ENCODE measurements at places on chromosomes 11 and 22. TPM values are rescaled to one million over a fixed set of nuclear protein-coding genes. Genes with fewer than 3 reads are reported as not detected.

DNA sequence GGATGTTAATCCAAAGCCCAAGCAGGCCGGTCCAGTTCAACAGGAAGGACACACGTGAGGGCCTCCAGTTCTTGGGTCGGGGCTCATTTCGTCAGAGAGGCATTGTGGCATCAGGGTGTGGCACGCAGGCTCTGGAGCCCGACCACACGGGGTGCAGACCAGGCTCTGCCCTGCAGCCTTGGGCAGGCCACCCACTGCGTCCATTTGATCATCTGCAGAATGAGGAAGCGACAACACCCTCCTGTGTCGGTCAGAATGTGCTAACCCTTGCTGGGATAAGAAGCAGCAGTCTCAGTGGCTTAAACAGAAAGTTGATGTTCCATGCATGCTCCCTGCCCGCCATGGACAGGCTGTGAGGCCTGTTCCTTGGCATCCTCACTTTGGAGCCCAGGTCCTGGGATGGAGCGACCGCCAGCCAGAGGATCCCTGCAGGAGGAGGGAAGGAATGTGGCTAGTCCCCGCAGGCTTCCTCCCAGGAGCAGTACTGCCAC is 10.8 kb downstream of the RIBC2 start:
- H3K4me1 ChIP-seq, result no peaks in the 10 kb centered on the region
- H3K4me3 ChIP-seq, result no peak overlapping the region
- no peak for DNase-seq
- H3K27ac ChIP-seq, result no peak overlapping the region
- no peaks in the 10 kb centered on the region for H3K36me3 ChIP-seq
- no peaks in the 10 kb centered on the region for H3K27me3 ChIP-seq

GRCh38 chr22:38964989-38965388 is 7.6 kb downstream of the APOBEC3A start:
- H3K36me3 ChIP-seq, result no peaks in the 10 kb centered on the region
- peaks cover 16% of the 10 kb centered on the region for H3K4me1 ChIP-seq
- no peak for DNase-seq
- H3K27ac ChIP-seq, result no peak overlapping the region
- H3K27me3 ChIP-seq, result no peaks in the 10 kb centered on the region

- H3K4me1 ChIP-seq, result peaks cover 27% of the 10 kb centered on the region
- H3K27ac ChIP-seq, result no peak overlapping the region
- no peaks in the 10 kb centered on the region for H3K36me3 ChIP-seq
- DNase-seq, result no peak
Measured at GRCh38 chr22:45515676-45516075, 13.0 kb downstream of the FBLN1 start.

DNA sequence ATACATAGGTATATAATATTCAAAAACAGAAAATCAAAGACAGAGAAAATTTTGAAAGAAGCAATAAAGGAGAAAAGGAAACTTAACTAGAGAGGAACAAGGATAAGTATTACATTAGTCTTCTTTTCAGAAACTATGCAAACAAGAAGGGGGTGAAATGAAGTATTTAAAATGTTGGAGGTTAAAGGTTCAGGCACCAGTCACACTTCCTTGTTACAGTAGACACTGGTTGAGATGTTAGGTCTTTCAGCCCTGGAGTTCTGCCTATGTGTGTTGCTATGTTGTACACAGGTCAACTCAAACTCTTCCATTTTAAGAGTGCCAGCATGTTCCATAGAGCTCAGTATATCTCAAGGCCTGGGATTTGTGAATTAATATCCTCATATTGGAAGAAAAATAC is 6.0 kb upstream of the MS4A4A start:
- no peaks in the 10 kb centered on the region for H3K27me3 ChIP-seq
- DNase-seq, result no peak
- H3K27ac ChIP-seq, result no peak overlapping the region
- H3K4me3 ChIP-seq, result no peak overlapping the region
- H3K4me1 ChIP-seq, result no peaks in the 10 kb centered on the region
- no peaks in the 10 kb centered on the region for H3K36me3 ChIP-seq

- no peaks in the 10 kb centered on the region for H3K27me3 ChIP-seq
- H3K4me3 ChIP-seq, result no peak overlapping the region
- DNase-seq, result no peak
- peaks cover 20% of the 10 kb centered on the region for H3K4me1 ChIP-seq
- peak overlapping the region; percentile 58 for H3K27ac ChIP-seq
Measured at GRCh38 chr22:46007003-46007847, 30.3 kb upstream of the WNT7B start.

GRCh38 chr22:26949193-26949592 is 291.8 kb downstream of the MIAT start:
- peak; percentile 43 for DNase-seq
- peaks cover 40% of the 10 kb centered on the region for H3K27me3 ChIP-seq
- no peaks in the 10 kb centered on the region for H3K4me1 ChIP-seq
- no peaks in the 10 kb centered on the region for H3K36me3 ChIP-seq

DNA sequence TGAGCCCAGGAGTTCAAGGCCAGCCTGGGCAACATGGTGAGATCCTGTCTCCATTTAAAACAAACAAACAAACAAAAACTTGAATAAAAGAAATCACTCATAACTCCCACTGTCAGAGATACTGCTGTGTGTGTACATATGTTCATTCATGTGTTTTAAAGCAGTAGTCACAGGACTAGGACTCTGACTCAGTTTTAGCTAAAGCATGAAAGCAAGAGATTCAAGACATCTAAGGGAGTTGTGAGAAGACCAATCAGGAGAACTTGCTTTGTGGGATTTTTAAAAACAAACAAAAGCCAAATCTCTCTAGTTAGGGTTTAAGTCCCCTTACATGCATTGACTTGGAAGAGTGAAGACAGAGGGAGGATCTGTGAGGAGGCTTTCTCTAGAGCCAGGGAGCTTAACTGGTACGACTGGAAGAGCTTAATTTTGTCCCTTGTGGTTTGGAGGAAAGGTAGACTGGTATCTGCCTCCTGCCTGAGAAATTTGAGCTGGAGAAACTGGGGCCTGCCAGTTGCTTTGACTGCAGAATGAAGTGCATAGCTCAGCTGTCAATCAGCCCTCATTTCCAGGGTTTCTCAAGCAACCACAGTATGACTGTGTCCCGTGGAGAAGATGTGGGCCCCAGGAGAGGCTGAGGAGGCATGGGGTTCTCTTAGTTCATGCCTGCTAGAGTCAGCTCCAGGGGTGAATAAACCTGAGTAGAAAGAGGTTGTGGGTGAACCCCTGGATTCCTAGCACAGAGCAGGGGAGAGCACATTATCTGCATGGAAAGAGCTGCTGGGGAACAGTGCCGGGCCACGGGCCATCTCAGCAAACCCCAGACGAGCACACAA is 30.6 kb downstream of the EXPH5 start:
- H3K27ac ChIP-seq, result no peak overlapping the region
- no peaks in the 10 kb centered on the region for H3K36me3 ChIP-seq
- H3K27me3 ChIP-seq, result no peaks in the 10 kb centered on the region
- no peak for DNase-seq
- H3K4me1 ChIP-seq, result no peaks in the 10 kb centered on the region

GRCh38 chr11:125846188-125846587 is 13.1 kb downstream of the PATE4 start:
- no peak overlapping the region for H3K27ac ChIP-seq
- no peaks in the 10 kb centered on the region for H3K27me3 ChIP-seq
- H3K4me1 ChIP-seq, result no peaks in the 10 kb centered on the region
- DNase-seq, result no peak
- H3K4me3 ChIP-seq, result no peak overlapping the region
- H3K36me3 ChIP-seq, result no peaks in the 10 kb centered on the region

DNA sequence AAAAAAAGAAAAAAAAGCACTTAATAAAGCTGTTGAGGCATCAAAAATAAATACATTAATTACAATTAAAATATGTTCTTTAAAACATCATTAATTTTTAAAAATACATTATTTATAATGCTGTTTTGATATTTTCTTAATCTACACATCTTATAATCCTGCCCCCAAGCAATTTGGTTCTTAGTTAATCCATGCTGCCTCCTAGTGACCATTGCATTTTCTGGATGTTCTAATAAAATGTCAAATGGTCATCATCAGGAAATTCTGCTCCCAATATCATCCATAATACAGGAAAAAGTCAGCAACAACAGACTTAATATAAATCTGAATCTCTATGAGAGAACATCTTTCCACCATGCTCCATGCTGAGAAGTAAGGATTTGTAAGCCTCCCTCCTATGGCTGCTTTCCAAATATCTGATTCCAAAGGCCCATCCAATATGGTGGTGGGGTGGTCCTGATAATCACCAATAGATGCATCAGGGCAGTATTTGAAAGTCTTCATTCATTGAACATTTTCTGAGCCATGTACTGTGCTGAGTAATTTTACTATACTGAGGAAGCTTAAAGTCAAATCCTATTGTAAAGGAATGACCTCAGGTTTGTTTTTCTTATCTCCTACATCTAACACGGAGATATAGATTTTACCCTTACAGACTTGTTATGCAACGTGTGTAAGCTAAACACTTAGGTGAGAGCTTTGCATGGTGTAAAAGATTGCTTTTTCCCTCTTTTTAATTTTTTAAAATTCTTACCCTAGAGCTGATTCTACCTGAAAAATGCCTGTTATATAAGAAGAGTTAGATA is 124.7 kb upstream of the BMAL1 start:
- H3K4me3 ChIP-seq, result no peak overlapping the region
- no peaks in the 10 kb centered on the region for H3K4me1 ChIP-seq
- H3K36me3 ChIP-seq, result no peaks in the 10 kb centered on the region
- H3K27me3 ChIP-seq, result no peaks in the 10 kb centered on the region

The CNTF gene
- 3.1 TPM for total RNA-seq

The GRAMD1B gene
- total RNA-seq, result 18.3 TPM

The EIF3D gene
- total RNA-seq, result 171 TPM

The KIAA1671 gene
- total RNA-seq, result 26.5 TPM

The PHOX2A gene
- total RNA-seq, result not detected
